ENCODE measurements at places on chromosomes 3 and 15.
A peak's percentile ranks its signal among the peaks of the same experiment; 100 is the strongest.

- no peak for DNase-seq
These were observed 244.1 kb upstream of the TBL1XR1 start for GRCh38 chr3:177441276-177441812.

GRCh38 chr3:42250761-42251160 lies 15.2 kb downstream of the CCK start:
- DNase-seq, result no peak

GRCh38 chr3:157531771-157532170 lies 28.6 kb upstream of the VEPH1 start:
- no peak for DNase-seq

GRCh38 chr3:12449889-12450682 lies 34.2 kb upstream of the TSEN2 start:
- no peak for DNase-seq

DNA sequence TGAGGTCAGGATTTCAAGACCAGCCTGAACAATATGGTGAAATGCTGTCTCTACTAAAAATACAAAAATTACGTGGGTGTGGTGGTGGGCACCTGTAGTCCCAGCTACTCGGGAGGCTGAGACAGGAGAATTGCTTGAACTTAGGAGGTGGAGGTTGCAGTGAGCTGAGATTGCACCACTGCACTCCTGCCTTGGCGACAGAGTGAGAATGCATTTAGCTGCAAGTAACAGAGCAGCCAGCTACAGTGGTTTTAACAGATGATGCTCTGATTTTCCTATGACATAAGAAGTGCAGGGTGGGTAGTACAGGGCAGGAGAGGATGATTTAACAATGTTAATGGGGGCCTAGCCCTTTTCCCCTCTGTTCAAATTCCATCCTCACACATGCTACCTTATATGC lies 267.9 kb downstream of the RPLP1 start:
- DNase-seq, result no peak

DNA sequence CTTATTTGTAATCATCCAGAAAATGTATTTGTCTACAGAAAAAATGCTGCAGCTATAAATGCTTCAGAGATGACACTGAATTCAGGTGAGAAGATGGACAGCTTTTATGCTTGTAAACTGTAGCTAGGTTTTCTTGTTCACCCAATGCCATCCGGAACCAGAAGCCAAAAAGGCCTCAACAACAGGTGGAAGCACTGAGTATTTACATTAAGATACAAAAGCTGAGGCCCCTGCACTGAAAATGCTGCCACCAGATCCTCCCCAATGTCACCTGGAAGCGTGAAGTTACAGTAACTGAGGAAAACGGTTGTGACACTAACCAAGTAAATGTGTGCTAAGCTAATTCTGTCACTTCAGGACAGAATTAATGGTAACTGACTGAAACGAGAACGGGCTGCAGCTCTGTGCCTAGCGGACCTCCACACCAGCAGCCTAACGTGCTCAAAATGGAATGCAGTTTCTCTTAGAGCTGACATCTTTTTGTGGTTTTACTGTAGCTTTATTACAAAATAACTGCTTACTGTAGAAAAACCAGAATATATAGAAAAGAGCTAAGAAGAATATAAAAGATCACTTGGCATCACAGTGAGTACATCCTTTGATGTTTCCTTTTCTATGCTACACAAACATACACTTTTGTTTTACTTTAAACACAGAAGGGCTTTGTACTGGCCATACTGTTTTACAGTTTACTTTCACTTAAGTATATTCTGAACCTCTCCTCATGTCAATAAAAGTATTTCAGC lies 7.6 kb downstream of the CHSY1 start:
- peak; percentile 12 for DNase-seq

DNA sequence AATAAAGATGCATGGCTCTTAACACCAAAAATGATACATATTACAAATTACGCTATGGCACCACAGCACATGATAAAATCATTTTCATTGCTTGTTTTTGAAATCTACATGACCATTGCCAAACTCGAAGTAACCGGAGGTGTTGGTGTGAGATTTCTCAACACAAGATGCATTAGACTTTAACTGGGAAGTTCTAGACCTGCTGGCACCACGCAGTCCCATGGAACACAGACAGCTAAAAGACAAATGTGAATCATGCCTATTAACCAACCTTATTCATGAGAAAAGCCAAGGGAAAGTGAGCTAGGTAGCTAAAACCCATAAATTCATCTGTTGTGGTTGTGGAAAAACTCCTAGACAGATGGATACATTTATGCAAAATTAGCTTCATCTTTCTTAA lies 595.4 kb downstream of the FOXP1 start:
- DNase-seq, result no peak

- no peak for DNase-seq
These were observed 55.4 kb upstream of the SPPL2A start for GRCh38 chr15:50820808-50821382.
